Activated CD8-positive, alpha-beta memory T cell treated with anti-CD3 and anti-CD28 coated beads for 48 hours (primary cell): ENCODE measurements at places on chromosomes 2 and 18.
A peak's percentile ranks its signal among the peaks of the same experiment; 100 is the strongest.

GRCh38 chr18:9417073-9417851 is 58.1 kb upstream of the RALBP1 start:
- no peak for DNase-seq

- no peak for DNase-seq
These were observed 71.9 kb downstream of the UXS1 start for GRCh38 chr2:106122157-106122556.

GRCh38 chr2:196718419-196719109 is 79.0 kb downstream of the CCDC150 start:
- DNase-seq, result no peak

- no peak for DNase-seq
These were observed 63.5 kb upstream of the RASGRP3 start for GRCh38 chr2:33412920-33413319.

GRCh38 chr2:239942871-239943311 is 82.3 kb downstream of the NDUFA10 start:
- DNase-seq, result no peak

GRCh38 chr2:228875152-228875900 is 395.8 kb downstream of the PID1 start:
- no peak for DNase-seq

- no peak for DNase-seq
These were observed 280.2 kb downstream of the SP3 start for GRCh38 chr2:173684896-173685459.

DNA sequence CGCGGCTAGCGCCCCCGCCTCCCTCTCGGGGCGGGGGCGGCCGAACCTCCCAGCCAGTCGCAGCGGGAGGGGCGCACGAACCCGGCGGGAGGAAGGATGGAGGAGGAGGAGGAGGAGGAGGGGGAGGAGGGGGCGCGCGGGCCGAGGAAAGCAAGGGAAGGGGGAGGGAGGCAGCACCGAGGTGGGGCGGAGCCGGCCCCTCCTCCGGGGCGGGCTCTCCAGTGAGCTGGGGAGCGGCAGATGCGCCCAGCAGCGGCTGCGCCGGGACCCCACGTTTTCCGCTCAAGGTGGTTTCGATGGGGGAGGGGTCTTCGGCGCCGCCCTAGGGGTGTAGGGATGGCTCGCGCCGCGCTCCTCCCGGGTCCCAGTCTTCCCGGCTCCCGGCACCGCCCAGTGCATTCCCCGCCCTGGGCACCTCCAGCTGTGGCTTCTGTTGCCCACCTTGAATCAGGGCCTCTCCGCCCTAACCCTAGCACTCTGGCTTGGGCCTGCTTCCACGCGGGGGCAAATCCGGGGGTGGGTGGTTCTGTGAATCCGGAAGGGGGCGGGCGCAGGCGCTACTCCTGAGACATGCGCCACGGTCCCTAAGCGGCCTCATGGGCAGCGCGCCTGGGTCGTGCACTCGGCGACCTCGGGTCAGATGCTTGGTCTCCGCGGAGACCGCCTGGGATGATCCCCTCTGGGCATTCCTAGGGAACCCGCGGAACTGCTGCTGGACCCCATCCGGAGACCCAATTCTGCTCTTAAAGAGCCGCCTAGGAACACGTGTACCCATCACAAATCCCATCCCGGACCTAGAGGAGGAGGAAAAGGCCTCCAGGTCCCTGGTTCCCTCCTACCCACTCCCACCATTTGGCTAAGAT is at the start of gene FBXO41:
Gene FBXO41, minus strand, starts transcription at position 183 of the 863 bp plus-strand sequence. CDS start 14,848 bp downstream, outside the sequence.
- peak; percentile 60 for DNase-seq

DNA sequence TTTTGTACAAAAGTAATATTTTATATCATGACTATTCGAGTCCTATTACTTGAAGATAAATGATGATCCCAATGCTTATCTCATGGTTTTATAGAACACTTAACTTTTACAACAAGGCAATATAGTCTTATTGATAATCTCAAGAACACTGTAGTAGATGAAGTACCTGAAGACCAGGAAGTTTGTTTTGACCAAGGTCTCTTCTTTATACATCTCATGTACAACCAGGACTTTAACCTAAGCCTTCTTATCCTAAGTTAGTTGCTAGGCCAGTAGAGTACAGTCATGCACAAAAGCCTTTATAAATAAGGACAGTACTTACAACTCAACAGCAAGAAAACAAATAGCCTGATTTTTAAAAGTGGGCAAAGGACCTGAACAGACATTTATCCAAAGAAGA is 147.7 kb upstream of the NOSTRIN start:
- DNase-seq, result no peak

DNA sequence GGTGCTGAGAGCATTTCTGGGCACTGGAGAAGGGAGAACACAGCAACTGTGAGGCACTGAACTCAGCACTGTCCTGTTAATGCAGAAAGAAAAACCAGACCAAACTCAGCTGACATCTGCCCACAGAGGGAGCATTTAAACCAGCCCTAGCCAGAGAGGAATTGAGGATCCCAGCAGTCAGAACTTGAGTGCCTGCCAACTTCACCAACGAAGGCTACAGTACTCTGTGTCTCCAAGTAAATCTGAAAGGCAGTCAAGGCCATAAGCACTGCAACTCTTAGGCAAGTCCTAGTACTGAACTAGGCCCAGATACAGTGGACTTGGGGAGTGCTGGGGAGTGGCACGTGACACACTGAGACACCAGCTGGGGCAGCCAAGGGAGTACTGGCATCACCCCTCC is 176.2 kb upstream of the ZC3H15 start:
- no peak for DNase-seq

GRCh38 chr2:148524519-148524919 is 120.0 kb upstream of the EPC2 start:
- DNase-seq, result no peak

GRCh38 chr2:74198023-74198460 is 373 bp upstream of the MTHFD2 start:
- DNase-seq, result no peak

GRCh38 chr2:39563572-39563971 is 102.1 kb upstream of the TMEM178A start:
- no peak for DNase-seq

DNA sequence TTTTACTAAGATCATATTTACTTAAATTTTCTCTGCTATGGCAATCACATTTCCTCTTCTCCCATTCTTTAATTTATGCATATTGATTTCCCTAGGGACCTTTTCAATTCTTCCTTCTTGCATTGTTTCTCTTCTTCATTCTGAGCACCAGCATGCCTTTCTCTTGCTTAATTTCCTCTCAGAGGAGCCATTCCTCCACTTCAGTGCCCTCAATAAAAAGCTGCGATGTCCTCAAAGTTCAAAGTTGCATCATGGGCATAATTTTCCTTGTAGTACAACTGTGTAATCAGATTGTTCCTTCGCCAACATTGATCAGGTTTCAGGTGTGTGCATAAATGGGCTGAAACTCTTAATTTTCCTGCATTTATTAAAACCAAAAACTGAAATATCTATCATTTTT is 21.8 kb upstream of the CD226 start:
- DNase-seq, result no peak

DNA sequence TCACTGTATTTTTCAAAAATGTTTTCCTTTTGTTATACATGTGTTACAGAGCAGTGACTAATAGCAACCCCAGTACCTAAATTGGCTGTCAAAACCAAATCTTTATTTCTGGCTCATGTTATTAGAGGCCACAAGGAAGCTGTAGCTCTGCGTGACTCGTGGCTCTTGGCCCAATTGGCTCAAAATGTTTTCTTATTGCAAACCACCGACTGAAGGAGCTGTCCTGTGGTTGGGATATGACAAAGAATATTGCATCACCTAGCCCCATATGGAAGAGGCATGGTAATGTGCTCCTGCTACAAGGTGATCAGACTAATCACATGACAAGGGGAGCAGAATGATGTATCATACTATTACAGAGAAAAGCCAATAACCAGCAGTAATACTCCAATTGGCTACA is 1058.5 kb downstream of the CBLN2 start:
- DNase-seq, result no peak
